ENCODE measurements at places on chromosomes 2 and 18.

DNA sequence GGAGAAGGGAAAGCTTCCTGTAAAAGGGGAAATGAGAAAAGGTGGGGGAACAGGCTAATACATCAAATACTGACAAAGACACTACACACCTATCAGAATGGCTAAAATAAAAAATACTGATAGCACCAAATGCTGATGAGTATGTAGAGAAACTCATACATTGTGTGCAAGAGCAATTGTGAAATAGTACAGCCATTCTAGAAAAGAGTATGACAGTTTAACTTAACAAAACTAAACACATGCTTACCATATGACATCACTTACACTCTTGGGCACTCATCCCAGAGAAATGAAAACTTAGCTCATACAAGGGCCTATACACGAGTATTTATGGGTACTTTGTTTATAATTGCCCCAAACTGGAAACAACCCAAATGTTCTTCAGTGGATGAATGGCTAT lies 53.4 kb downstream of the ZNF638 start:
- no peak for DNase-seq

- no peak for DNase-seq
Measured at GRCh38 chr2:85156619-85157018, 23.4 kb downstream of the TCF7L1 start.

DNA sequence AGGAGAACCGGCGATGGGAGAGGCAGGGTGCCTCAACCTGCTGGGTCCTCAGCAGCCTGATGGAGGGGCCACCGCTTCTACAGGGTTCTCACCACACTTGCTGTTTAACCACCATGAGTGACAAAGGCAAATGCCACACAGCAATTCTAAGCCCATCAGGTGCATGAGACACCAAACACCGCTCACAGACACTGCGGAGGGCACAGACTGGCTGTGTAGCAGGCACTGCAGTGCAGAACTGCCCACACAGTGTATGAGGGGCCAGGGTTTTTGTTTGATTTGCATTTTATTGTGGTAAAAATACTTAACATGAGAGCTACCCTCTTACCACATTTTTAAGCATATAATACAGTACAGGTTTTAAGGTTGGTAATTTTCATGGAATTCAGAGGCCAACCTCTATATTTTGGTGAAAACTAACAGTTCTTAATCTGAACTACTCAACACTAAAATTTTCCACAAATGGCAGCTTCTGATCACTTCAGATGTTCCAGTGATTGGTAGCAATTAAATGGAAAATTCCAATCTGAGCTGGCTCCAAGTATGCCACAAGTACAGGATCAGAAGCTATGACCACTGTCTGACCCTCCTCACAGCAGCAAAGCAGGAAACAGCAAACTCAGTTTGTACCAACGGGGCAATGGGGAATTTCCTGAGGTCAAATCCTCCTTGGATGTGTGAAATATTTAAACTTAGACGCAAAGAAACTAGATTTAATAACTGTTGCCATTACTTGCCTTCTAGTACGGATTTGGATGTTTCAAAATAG lies 67.7 kb downstream of the FAM210A start:
- DNase-seq: no peak

- no peak for DNase-seq
Measured at GRCh38 chr2:100070078-100070477, 72.3 kb downstream of the AFF3 start.
